Urinary bladder (tissue), 4 donors: ENCODE measurements at places on chromosomes 13 and 19. TPM values are rescaled to one million over a fixed set of nuclear protein-coding genes. Genes with fewer than 3 reads are reported as not detected.

ZNF813 gene
- total RNA-seq = 11.7 TPM

GRCh38 chr19:16604615-16605014 lies 23.4 kb downstream of the MED26 start:
- no peak for DNase-seq

DNA sequence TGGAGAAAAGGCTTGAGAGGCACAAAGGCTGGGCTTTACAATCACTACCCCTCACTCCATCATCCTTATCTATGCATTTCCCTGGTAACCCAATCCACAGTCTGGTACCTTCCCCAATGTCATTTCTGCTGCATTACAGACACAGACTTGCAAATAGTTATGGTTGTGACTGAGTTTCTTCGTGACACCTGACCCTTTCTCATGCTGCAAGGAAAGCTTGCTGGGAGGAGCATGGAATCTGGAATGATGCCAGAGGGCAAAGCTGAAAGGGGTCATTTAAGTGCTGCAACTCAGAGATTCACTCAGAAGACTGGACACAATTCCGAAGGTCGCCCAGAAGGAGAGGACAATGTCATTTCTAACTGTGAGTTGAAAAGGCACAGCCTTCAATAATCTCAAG lies at the start of gene LGALS16:
Gene LGALS16, plus strand, starts transcription at position 301 of the 400 bp plus-strand sequence. Its CDS starts 49 bp downstream, at position 350.
- no peak for DNase-seq

GRCh38 chr19:33310606-33311325 lies 8.4 kb upstream of the CEBPA start:
- DNase-seq = no peak

NXNL1 gene
- not detected for total RNA-seq
